ENCODE measurements at places on chromosomes 4 and X.

- DNase-seq, result no peak
Observed at GRCh38 chrX:124862301-124862700, 457.4 kb upstream of the TEX13C start.

- peak; percentile 0 for DNase-seq
Observed at GRCh38 chrX:48306175-48306574, 50.3 kb downstream of the SSX3 start.

DNA sequence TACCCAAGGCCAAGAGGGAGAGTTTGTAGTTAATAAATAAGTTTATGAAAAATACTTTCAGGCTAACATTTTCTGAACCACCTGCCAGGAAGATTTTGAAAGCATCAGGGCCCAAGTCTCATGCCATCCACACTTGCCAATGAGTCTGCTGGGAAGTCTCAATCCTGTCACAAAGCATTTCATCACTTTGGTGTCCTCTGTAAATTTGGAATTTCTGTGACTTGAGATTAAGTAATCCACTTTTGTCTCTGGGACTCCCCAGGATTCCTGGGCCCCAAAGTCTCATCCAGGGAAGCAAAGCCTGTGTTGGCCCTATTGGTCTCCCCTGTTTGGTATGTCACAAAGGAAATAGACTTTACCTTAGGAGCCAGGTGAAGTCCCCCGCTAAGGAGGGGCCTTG, 99.2 kb upstream of the GPC4 start:
- no peak for DNase-seq

GRCh38 chr4:169305651-169306050, 34.9 kb upstream of the SH3RF1 start:
- DNase-seq, result no peak

- no peak for DNase-seq
Observed at GRCh38 chr4:3655485-3655884, 110.7 kb upstream of the ADRA2C start.

- DNase-seq, result peak; percentile 99
Observed at GRCh38 chrX:1452516-1453394, at the start of gene ASMTL. ASMTL (minus strand) TSS chrX:1452909; CDS start chrX:1452840, 69 bp downstream.

GRCh38 chrX:140509468-140510305, 4.8 kb upstream of the SOX3 start:
- DNase-seq, result peak; percentile 37

DNA sequence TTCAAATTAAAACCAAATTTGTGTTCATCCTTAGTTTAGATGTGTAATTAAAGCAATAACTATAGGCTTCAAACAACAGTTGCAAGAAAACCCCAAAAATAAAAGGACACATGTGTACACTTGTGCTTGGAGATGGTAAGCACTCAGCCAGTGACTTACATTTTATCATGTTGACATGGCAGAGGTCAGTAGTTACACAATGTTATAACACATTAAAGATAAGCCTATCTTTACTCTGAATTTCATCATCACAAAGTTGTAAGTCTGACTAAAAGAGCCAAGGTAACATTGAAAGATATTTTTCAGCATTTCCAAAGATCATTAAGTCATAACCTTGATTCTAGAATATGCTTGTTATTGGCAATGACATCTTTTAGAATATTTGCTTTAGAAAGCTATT, 98.5 kb upstream of the PNPLA4 start:
- no peak for DNase-seq

- no peak for DNase-seq
Observed at GRCh38 chr4:6469144-6469543, 3.3 kb downstream of the PPP2R2C start.

GRCh38 chr4:88933414-88934160, 123.4 kb downstream of the FAM13A start:
- DNase-seq, result no peak

GRCh38 chr4:83149865-83150652, 35.5 kb upstream of the PLAC8 start:
- DNase-seq, result no peak

GRCh38 chr4:122930862-122931261, 8.5 kb upstream of the NUDT6 start:
- peak; percentile 39 for DNase-seq

GRCh38 chr4:159069922-159070321, 33.0 kb upstream of the RAPGEF2 start:
- DNase-seq, result no peak

- no peak for DNase-seq
Observed at GRCh38 chr4:141739636-141740035, 103.3 kb downstream of the IL15 start.

DNA sequence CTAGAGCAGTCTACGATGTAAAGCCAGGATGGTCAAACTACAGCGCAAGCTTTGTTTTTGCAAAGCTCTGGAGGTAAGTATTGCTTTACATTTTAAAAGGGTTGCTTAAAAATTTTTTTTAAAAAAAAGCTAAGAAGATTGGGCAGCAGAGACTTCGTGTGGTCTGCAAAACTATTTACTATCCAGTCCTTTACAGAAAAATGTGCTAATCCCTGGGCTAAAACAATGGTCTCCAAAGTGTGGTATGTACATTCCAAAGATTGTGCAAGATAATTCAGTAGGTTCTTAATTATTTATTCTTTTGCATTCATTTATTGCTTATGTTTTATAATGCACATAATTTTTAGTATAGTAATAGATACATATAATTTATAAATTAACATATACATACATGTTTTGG, 113.2 kb downstream of the MFAP3L start:
- DNase-seq, result no peak
